Stimulated activated CD8-positive, alpha-beta memory T cell treated with anti-CD3 and anti-CD28 coated beads, Interleukin-4, amount 100 ng/mL, for 1 hour (primary cell): ENCODE measurements at places on chromosomes 11 and 22.

- no peak for DNase-seq
Measured at GRCh38 chr22:30511109-30511508, 5.6 kb upstream of the SEC14L4 start.

- no peak for DNase-seq
Measured at GRCh38 chr11:32280339-32280738, 155.0 kb downstream of the WT1 start.

DNA sequence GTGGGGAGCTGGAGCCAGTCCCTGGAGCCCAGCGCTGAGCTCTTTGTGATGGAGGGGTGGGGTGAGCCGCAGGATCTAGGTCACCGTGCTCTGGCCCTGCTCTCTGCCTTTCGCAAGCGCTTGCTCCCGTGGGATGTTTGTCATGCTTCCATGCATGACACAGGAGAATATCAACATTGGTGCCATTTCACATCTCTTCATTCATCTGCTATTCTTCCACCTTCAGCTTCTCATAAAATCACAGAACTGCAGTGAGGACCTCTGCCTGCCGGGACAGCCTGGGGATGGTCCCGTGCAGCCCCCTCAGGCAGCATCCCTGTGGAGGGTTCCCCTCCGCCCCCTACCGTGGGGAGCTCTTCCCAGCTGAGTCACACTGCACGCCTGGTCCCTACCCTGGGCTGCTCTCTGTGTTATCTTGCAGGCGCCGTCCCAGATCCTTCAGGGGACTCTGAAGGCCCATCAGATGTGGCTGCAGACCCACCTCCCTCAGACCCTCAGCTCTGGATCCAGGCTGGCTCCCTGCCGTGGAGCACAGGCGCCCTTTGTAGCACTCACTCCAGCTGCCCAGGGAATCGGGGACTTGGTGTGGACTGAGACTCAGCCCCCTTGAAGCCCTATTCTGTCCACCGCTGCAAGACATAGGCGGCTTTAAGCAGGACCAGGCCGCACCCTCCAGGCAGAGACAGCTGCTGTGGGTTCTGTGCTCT lies 5.1 kb upstream of the SEPTIN5 start:
- DNase-seq: no peak

DNA sequence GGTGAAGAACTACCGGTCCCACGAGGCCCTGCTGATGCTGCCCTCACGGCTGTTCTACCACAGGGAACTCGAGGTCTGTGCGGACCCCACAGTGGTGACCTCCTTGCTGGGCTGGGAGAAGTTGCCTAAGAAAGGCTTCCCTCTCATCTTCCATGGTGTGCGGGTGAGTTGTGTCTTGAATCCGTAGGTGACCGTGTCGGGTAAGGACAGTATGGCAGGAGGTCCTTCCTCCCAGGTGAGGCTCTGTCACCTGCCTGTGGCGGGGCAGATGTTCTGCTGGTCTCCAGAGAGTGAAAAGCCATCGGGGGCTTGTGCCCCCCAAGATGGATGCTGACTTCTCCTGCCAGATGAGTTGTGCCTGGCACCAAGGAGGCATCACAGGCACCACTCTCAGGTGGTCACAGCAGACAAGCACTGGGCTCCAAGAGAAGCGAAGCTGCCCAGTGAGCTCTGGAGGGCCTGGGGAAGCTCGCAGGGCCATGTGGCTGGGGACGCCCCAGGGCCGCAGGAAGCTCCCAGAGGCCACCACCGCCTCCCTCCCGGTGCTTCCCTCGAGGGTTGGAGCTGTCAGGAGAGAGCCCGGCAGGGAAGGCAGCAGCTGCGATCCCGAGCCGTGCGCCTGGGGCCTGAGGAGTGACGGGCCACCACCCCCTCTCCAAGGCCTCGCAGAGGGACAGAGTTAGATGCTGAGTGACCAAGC lies 17.3 kb upstream of the PANX2 start:
- DNase-seq: no peak

- DNase-seq: no peak
Measured at GRCh38 chr22:49086181-49086580, 741.5 kb downstream of the BRD1 start.
